Activated CD4-positive, alpha-beta T cell treated with anti-CD3 and anti-CD28 coated beads for 36 hours (primary cell): ENCODE measurements at places on chromosomes 6 and 20.

GRCh38 chr6:113842165-113842564 is 15.0 kb upstream of the MARCKS start:
- DNase-seq: no peak

DNA sequence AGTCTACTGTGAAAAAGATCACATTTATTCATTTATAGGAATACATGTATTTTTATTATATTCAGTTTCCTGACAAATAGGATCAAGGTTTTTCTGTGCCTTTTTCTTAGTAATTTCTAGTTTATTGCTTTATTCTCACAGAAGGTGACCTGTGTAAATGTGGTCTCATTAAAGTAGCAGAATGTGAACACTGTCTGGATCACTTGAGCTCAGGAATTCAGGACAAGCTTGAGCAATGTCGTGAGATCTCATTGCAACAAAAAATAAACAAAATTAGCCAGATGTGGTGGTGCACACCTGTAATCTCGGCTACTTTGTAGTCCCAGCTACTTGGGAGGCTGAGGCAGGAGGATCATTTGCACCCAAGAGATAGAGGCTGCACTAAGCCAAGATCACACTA is 516.7 kb downstream of the CDKAL1 start:
- DNase-seq: no peak

DNA sequence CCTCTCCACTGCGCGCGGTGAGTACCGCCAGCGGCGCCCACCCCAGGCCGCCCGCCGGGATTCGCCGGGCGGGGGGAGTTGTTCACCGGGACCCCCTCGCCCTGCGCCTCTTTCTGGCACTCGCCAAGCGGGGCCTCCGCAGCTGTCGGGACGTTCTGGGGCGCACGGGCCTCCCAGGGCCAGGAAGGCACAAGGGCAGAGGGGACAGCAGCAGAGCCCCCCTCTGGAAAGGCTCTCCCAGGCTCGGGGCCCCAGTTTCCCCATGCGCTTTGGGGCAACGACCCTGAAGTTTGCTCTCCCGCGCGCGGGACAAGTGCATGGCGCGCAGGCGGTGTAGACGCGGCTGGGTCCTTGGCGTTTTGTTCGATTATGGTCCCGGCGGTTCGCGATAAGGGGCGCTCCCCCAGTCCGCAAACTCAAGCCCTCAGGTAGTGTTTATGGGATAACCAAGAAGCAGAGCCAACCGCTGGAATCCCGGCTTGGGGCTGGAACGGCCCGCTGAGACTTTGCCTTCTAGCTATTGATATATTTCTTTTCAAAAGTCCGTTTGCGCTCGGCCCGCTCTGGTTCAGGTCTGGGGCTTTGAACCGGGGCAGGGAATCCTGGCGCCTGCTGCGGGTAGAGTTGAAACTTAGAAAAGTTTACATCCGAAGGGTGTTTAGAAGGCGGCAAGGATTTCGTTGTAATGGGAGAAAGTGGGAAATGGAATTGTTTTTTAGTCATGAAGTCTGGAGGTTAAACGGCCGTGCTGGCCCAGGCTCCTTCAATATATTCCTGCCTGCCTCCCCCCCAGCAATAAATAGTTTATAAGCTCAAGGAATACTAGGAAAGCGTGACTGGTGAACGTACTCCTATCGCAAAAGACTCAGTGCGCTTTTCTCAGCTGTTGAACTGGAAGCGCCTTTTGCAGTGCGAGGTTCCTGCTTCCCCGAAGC is 595 bp downstream of the EYA2 start:
- no peak for DNase-seq

GRCh38 chr6:12271997-12272396 is 18.2 kb upstream of the EDN1 start:
- no peak for DNase-seq

DNA sequence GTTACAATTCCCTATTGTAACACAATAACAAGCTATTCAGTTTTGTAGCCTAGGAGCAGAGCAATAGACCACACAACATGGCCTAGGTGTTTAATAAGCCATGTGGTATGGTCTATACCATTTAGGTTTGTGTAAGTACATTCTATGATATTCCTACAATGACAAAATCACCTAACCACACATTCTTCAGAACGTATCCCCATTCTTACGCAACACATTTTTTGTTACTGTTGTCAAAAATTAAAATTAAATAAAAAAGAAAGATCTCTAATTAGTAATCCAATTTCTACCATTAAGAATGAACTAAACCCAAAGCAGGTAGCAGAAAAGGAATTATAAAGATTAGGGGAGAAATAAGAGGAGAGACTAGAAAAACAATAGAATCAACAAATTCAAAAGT is 44.0 kb downstream of the RANBP9 start:
- DNase-seq: no peak

GRCh38 chr6:152595499-152595898 is 41.7 kb downstream of the SYNE1 start:
- no peak for DNase-seq

DNA sequence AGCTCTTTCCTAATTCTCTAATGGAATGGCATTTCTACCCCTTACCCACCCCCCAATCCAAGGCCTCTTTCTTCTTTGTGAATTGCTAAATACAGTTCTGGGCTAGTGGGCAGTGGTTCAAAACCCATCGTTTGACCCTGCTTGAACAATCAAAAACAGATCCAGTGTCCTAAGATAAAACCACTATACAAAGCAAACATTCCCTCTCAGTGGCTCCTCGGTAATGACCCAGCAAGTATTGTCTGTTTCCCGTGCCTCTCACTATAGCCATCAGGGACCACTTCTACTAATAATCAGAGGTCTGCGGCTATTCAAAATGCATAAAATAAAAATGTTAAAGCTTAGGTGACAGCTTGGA is 143.5 kb upstream of the AKAP12 start:
- no peak for DNase-seq

DNA sequence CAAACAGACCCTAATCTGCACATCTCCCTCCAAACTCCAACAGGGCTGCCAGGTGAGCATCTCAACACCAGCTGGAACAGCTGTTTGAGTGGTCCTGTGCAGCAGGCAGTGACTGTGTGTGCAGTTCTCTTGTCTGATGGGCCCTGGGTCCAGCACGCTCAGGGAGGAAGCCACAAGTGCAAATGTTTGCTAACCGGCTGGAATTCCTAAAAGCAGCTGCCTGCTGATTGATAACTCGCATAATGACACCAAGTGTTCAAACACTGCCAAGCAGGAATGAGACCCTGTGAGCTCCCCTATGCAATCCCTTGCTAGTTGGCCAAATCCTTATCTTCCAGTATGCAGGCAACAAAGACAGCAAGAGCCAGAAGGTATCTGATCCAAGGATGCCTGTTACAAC is 650.6 kb downstream of the CBLN4 start:
- no peak for DNase-seq

DNA sequence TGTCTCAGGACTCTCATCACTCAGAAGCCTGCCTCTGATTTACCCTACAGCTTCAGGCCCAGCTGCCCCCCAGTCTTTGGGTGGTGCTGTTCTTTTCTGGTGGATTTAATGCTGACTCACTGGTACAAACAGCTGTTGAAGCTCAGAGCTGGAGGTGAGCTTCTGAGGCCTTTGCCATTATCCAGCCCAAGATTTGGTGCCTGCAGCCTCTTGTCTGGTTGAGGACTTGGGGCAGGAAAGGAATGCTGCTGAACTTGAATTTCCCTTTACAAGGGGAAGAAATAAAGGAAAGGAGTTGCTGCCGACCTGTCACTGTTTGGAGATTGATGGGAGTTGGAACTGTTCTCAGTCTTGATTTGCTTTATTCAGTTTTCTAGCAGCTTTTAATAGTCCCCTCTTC is 19.8 kb downstream of the ABCF1 start:
- DNase-seq: no peak

- no peak for DNase-seq
Observed at GRCh38 chr20:25863536-25864325, 167.1 kb upstream of the ZNF337 start.

DNA sequence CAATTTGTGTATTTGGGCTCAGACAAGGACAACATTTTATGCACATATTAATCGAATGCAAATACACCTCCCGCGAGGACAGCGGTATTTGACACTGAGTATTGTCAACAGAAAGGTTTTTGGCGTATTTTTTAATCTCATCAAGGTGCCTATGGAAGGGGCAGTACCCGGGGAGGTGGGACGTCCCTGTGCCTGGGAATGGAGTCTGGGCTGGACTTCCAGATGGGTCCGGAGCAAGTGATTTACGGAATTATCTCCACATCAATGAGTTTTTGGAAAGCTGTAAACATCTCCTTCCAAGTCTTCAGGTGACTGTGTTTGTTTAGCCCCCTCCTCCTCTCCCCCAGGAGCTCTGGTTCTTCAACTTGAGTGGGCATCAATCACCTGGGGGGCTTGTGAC is 39.8 kb downstream of the PRR18 start:
- no peak for DNase-seq

- no peak for DNase-seq
Observed at GRCh38 chr6:41691426-41692079, 43.9 kb downstream of the TFEB start.

DNA sequence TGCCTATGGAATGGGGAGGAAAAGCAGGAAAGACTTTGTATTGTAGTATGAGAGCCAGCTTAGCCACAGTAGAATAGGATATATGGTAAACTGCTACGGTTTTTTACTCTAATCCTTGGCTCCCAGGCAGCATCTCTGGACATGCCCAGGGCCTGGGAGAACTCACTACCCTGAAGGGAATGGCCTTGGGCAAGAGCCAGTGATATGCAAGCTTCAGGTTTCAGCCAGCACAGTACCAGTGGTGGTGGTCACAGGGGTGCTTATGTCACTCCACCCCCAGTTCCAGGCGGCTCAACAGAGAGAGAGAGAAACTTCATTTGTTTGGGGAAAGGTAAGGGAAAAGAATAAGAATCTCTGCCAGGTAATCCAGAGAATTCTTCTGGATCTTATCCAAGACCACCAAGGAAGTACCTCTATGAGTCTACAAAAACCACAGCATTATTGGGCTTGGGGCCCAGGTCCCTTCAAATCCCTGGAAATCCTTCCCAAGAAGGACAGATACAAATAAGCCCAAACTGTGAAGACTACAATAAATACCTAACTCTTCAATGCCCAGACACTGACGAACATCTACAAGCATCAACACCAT is 121.2 kb downstream of the THBS2 start:
- no peak for DNase-seq

DNA sequence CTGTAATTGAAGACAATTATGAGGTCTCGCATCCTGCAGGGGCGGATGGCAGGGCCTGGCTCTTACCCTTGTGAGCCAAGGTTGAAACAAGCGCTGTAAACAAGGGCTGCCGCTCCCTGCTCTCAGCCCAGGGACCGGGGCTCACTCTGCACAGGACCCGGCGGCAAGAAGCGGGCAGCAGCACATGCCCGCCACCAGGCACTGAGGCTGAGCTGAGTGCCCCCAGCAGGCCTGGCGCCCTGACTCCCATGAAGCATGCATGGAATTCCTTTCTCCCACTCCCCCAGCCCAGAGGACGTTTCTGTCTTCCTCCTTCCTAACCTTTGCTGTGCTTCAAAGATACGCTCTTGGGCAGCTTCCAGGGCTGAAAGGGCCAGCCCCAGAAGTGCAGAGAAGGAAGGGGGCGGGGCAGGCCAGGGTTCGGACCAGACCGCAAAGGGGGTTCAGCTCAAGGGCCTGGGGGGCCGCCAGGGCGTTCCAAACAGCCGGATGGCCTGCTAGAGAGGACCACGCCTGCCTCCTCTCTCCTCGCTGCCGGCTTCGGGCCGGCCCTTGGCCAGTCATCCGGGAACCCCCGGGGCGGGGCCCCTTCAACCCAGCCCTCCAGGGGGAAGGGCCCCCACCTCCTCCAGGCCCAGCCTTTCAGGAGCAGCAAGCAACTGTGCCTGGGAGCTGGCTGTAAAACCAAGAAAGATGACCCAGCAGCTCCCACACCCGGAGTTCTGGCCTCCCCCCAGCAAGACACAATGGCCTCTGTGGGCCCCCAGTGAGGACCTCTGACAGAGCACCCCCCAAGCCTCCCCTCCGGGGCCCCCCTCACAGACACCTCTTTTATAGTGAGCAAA is 109.9 kb downstream of the NOL4L start:
- DNase-seq: no peak

DNA sequence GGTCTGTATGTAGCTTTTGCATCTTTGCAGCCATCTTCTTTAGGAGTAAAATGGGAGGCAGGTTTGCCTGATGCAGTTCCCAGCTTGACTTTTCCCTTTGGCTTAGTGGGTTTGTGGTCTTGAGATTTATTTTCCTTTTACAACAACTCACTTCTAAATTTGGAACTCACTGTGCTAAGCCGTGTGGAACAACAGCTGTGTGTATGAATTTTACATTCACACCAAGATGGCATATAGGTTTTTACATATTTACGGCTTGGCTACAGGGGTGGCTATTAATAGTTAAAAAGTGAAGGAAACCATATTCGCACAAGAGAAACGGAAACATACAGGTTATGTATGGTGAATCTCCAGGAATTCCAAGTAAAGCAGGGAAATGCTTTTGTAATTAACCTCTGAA is 2.5 kb downstream of the TTLL2 start:
- no peak for DNase-seq
